Thymus (tissue), 14 donors: ENCODE measurements at places on chromosomes 13 and 19.

DNA sequence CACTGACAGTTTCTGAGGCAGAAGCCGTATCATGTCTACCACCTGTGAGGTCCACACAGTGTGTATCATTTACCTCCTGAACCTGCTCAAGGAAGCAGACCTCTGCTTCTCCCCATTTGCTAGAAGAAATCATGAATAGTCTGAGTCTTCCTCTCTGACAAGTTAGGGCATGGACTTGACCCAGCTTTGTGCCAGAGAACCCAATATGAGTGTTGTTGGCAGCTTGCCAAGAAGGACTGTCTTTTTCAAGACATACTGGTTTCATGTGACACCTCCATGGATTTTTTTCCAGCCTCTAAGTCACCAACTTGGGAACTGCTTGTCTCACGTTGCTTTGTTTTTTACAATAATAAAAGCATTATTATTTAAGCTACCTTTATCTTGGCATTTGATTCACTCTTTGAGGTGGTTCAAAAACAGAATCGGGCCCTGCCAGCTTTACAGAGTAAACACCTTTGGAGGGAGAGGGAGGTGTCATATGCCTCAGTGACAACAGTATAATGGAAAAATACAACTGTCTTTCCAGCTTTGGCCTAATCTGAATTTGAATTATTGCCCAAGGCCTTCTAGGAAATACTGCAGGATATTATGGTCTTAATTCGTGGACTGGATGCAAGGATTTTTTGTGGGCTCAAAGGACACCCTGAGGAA is 9.6 kb downstream of the ZNF211 start:
- DNase-seq, result no peak

- DNase-seq, result no peak
These were observed 1.5 kb upstream of the GZMM start for GRCh38 chr19:542173-542866.

GRCh38 chr13:23129331-23129730 is 51.4 kb upstream of the SGCG start:
- DNase-seq, result no peak

DNA sequence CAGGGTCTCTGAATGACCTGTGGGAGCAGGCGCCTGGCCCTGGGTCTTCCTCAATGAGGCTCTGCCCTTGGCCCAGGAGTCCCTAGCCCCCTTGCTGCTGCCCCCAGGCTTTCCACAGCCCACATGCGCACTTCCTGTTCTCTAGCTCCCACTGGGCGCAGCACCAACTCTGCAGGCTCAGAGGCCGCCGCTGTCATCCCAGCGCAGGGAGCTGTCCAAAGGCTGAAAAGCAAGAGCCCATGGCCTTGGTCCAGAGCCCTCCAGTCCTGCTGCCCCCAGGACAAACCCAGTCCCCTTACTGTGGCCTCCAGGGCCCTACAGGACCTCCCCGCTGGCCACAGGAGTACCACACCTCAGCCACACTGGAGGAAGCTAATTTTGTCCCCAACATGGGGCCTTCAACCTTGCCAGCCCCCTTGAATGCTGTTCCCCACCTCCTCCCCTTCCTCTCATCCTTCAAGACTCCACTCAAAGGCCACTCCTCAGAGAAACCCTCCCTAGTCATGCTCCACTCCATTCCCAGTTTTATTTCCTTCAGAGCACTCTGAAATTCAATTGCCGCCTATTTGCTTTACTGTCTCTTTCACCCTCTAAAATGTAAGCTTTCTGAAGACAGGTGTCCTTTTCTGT is 8.0 kb upstream of the POU2F2 start:
- peak; percentile 44 for DNase-seq

DNA sequence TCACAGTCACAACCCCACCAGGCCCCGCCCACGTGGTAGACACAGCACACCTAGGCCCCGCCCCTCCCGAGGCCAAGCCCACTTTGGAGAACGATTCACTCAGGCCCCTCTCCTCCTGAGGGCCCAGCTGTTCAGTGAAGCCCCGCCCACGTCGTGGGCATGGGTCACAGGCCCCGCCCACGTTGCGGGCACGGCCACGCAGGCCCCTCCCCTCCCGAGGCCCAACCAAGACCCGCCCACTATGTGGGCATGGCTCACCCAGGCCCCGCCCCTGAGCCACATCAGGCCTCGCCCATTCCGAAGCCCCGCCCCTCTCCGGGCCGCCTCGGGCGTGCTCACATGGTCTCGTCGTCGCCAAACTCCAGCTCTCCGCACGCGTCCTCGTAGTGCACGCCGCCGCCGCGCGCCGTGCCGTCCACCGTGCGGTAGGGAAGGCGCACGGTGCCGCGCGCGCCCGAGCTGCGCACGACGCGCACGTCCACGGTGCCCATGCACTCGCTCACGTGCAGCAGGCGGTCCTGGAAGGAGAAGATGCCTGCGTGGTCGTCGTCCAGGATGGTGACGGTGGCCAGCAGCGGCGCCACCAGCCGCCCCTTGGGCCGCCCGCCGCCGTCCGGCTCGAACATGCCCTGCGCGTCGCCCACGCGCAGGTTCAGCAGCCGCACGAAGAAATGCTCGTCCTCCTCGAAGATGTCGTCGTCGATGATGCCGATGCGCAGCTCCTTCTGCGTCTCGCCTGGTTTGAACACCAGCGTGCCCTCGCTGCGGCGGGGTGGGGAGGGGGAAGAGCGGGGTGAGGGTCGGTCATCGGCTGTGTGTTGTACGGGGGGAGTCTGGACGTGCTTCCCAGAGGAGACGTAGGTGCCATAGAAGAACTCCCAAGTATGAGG is 24.0 kb downstream of the SLC8A2 start:
- DNase-seq, result peak; percentile 34

GRCh38 chr19:51143486-51143885 is 1.4 kb downstream of the SIGLEC7 start:
- DNase-seq, result no peak

DNA sequence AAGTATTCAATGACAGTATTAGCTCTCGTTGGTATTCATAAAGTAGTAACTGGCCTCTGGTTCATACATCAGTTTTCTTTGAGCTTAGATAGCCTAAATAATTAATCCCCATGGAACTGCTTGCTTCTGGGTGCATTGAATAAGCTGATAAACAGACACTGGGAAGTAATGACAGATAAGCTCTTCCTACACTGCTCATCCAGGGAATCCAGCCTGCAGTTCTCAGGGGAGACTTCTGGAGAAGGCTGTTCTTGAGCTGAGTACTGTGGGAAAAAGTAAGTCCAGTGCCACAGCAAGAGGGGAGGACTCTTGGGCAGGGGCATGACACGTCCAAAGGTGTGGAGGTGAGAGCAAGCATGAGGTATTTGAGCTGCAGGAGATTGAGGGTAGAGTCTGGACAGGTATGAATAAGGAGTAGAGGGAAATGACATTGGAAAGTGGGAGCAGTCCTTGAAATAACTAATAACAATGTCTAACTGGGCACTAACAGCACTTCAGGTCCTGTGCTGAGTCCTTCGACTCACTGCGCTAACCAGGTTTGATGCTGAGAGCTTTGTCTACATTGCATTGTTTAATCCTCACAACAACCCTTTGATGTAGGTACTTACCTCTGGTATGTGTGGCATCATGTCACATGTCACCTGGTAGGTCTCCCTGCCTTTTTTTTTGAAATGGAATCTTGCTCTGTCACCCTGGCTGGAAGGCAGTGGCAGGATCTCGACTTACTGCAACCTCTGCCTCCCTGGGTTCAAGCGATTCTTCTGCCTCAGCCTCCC is 7.2 kb downstream of the GARRE1 start:
- no peak for DNase-seq

GRCh38 chr19:17843292-17843827 is 4.4 kb downstream of the JAK3 start:
- DNase-seq, result no peak

DNA sequence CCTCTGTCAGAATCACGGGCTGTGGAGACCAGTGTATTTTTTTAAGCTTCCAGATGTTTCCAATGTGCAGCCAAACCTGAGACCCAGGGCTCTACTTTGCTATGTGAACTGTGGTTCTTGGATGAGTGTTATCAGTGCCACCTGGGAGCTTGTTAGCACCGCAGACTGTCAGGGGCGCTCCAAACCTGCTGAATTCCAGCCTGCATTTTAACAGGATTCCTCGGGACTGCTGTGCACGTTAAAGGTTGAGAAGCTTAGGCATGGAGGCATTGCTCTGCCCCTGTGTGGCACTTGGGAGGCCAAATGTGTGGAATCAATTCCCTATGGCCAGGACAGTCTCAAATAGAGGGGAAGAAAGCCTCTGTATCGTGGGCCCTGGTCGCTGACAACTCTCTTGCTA is 80.3 kb downstream of the ANKRD10 start:
- DNase-seq, result no peak

- DNase-seq, result no peak
These were observed 2.6 kb upstream of the SLC10A2 start for GRCh38 chr13:103068836-103069235.

- no peak for DNase-seq
These were observed 21.1 kb downstream of the LSM14A start for GRCh38 chr19:34193439-34193838.

GRCh38 chr13:65744836-65745235 is 1485.3 kb downstream of the PCDH9 start:
- no peak for DNase-seq

DNA sequence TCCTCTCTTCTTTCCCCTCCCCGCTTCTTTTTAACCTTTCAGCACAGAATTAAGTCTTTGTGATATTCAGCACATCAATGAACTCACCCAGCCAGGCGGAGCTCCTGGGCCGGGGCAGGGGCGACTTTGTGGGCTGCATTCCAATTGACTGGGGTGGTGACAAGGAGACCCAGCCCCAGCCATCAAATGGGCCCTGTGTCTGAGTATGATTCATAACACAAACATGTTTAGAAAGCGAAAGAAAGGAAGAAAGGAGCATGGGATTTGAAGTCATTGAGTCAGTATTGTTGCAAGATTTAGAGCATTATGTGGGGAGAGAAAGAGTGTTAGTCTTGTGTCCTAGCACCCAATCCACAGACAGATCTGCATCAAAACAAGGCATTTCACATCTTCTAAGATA is 185.3 kb downstream of the LHFPL6 start:
- DNase-seq, result no peak

DNA sequence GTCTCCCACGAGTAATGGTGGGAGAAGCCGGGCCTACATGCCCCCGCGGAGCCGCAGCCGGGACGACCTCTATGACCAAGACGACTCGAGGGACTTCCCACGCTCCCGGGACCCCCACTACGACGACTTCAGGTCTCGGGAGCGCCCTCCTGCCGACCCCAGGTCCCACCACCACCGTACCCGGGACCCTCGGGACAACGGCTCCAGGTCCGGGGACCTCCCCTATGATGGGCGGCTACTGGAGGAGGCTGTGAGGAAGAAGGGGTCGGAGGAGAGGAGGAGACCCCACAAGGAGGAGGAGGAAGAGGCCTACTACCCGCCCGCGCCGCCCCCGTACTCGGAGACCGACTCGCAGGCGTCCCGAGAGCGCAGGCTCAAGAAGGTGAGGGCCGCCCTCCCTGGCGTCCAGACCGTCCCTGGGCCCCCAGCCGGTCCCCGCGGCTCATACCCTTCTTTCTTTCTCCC is 1.4 kb upstream of the USF2 start:
- DNase-seq, result no peak

DNA sequence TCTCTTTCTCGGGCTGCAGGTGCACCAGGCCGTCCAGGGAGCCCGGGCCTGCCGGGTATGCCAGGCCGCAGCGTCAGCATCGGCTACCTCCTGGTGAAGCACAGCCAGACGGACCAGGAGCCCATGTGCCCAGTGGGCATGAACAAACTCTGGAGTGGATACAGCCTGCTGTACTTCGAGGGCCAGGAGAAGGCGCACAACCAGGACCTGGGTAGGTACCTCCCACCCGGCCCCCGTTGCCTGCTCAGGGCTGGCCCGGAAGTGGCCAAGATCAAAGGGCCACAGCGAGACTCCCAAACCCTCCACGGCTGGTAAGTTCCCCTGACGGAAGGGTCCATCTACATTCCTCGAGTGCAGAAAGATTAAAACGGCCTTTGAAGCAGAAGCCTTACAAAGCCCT is 55.1 kb downstream of the RAB20 start:
- no peak for DNase-seq

DNA sequence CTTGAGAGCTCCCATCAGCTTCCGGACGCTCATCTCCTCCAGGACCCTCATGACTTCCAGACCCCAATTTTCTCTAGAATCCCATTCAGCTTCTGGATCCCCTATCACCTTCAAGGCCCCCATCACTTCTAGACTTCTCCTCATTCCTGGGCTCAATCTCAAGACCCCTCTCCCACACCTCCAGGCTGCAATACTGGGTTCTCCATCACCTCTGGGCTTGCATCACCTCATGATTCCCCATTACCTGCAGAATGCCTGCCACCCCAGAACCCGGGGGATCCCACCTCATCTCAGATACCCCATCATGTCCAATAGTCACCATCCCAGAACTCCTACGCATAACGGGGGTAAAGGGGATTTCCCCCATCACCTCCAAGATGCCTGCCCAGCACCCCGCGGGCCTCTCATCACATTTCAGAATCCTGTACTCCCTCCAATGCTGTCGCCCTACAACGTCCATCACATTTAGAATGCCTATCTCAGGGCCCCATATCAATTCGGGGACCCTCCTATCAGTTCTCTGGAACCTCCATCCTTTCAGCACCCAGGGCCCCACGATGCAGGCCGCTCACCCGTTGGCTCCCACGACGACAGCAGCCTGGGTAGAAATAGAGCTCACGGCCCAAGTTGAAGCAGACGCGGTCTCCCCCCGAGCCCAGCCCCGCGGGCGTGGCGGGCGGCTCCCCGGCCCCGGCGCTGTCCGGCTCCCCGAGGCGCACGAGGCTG is 738 bp downstream of the DMWD start:
- no peak for DNase-seq

DNA sequence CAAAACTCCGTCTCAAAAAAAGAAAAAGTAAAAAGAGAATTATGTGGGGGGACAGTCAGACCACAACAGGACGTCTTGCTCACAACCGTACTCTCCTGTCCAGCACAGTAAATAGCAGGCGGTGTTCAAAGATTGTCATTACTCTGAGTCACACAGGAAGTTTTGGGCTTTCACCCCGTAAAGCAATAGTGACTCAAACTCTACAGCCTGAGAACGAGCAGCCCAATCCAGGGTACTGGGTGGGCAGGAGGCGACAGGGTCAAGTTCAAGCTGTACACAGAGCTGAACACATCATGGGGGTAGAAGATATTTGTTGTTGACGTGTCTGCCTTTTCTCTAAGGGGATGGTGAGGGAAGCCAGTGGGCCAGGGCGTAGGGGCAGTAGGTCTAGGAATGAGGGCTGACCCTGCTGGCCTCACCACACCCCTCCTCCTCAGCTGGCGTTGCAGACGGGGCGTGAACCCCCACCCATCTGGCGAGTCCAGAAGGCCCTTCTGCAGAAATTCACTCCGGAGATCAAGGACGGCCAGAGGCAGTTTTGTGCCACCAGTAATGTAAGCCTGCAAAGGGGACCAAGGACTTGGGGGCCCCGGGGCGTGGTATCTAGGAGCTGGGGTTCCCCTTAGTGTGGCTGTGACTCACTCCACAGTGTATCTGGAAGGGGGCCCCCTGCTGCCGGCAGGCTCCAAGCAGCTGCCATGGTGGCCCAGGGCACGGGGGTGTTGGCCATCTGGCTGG is 23.3 kb downstream of the PRR12 start:
- DNase-seq, result no peak
